ENCODE measurements at places on chromosomes 11 and 22.
A peak's percentile ranks its signal among the peaks of the same experiment; 100 is the strongest.

GRCh38 chr11:131696690-131697089, 326.3 kb downstream of the NTM start:
- DNase-seq: no peak

DNA sequence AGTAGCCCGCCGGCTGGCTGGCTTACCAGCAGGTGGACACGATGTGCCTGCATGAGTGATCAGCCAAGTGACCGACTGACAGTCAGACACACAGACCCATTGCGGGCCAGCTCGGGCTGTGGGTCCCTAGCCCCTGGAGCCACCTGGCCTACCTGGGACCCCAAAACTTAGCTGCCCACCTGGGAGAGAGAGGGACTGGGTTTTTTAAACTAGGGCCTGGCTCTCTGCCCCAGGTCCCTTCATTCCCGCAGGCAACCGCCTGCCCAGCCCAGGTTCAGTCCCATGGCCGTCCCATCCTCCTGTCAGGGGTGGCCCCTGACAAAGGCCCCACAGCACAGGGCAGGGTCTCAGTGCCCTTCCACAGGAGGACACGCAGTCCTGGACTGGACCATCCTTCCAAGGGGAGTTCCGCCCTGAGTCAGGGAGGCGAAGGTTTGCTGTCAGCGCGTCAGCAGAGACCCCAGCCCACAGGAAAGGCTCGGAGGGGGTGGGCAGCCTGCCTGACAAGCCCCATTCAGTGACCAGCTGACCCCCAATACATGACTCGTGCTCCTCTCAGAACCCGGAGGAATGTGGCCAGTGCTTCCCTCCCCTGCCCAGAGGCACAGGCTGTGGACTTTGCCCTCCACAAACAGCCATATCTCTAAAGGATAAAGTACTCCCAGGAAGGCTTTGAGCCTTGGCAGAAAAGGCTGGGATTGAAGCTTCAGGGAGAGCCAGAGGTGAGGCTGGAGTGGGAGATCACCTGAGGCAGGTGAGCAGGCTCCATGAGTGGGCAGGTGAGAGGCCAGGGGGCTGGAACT, 8.4 kb downstream of the SLCO2B1 start:
- DNase-seq: no peak

DNA sequence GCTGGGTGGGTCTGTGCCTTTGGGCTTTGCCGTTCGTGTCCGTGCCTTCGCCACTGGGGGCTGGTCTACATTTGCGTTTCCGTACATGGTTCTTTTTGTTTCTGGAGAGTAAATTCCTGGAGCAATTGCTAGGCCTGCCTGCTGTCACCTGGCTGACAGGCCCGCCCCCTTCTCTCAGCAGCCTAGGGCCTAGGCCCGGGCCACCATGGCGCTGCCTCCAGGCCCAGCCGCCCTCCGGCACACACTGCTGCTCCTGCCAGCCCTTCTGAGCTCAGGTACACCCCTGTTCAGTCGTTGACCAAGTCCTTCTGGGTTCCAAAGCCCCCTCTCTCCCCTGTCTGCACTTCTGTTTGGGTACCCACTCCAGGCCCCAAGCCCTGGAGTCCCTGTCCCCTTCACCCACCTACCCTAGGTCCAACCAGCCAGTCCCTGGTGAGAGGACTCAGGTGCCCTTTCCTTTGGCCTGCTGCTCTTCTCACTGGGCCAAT, 649 bp downstream of the TMEM25 start:
- DNase-seq: no peak

- DNase-seq: peak; percentile 13
Measured at GRCh38 chr11:16788141-16789062, 50.0 kb downstream of the C11orf58 start.

DNA sequence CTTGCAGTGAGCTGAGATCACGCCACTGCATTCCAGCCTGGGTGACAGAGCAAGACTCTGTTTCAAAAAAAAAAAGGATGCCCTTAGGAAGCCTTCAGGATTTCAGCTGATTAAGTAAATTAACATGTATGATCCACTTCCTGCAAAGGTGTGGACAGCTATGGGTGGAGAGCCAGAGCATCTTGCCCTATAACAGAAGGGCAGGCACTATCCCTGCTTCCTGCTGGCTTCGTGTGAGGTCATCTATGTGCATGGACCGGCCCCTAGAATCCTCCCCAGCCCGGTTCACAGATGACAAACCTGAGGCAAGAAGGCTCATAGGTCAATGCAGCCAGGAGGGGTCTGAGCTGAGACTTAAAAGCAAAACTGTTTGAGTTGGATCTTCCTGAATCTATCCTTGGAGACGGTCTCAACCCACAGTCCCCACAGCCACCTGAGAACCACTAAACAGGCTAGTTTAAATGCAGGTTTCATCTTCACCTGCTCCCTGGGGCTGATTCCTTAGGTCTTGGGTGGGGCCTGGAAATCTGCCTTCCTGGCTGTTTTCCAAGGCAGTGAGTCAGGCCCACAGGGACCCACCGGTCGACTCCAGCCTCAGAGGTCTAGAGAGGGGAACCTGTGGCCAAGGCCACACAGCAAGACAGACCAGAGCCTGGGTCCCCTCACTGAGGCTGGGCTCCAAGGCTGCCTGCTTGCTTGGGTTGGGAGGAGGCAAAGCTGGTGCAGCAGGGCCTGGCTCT, 55.2 kb upstream of the MPEG1 start:
- DNase-seq: no peak

- no peak for DNase-seq
Measured at GRCh38 chr11:40287916-40288803, 1171.3 kb downstream of the LRRC4C start.

DNA sequence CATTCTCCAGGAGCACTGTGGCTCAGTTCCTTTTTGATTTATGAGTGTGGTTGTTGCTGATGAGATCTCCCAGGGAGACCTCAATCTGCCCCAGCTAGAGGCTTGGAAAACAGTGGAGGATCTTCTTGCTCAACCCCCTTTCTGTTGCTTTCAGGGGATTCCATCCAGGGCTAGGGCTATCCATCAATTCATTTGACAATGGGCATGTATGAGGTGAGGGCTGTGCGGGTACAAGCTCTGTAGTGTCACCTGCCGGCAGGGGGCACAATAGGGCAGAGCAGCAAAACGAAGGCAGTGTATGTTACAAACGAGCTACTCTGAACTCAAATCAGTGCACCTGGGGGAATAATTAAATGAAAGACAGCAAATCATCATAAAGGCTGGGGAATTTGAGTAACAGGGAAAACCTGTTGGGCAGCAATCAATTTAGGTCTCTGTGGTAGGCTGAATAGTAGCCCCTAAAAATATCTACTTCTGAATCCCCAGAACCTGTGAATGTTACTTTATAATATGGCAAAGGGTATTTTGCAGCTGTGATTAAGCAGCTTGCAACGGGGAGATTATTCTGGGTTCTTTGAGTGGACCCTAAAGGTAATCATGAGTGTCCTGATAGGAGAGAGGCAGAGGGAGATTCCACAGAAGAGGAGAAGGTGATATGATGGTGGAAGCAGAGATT, 170.3 kb upstream of the ZBED5 start:
- peak; percentile 40 for DNase-seq

DNA sequence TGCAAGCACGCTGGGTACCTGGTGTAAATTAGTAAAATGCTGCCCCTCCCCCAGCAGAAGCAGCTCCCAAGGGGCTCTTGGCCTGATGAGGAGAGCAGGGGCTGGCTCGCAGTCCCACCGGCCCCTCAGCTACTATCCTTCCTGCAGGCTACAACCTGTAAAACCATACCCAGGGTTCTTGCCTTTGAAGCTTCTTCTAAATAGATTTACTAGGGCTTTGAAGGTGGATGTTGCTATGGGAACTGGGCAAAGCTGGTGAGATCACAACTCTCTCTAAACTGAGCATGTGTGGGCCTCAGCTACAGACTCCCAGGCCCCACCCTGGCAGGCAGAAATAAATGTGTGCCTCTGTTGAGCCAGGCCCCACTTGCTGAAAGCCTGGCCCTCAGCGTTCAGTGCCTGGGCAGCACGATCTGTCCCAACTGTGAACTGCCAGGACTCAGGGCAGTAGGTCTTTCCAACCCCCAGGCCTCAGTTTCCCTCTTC, 18.5 kb downstream of the CD5 start:
- no peak for DNase-seq

All from stimulated activated CD8-positive, alpha-beta memory T cell treated with anti-CD3 and anti-CD28 coated beads, Interleukin-7, amount 100 ng/mL, for 1 hour (primary cell).